ENCODE measurements at places on chromosomes 12 and 14.

DNA sequence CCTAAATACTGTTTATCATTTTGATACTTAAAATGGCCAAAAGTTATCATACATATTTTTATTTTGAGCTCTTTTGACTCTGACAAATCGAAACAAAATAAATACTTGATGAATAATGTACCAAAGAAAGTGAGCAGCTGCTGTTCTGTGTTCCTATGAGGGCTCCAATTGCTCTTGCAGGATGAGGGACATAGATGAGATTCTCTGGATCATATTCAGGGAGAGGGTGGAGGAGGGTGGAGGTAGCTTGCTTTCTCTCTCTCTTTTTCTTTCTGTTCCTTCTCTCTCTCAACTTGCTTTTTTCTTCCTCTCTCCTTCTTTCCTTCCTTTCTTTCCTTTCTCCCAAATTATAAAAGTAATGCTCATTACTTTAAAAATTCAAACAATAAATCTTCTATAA, 8.9 kb upstream of the MYH7 start:
- DNase-seq: no peak

- DNase-seq: no peak
Measured at GRCh38 chr12:132881818-132882217, 5.6 kb downstream of the CHFR start.

DNA sequence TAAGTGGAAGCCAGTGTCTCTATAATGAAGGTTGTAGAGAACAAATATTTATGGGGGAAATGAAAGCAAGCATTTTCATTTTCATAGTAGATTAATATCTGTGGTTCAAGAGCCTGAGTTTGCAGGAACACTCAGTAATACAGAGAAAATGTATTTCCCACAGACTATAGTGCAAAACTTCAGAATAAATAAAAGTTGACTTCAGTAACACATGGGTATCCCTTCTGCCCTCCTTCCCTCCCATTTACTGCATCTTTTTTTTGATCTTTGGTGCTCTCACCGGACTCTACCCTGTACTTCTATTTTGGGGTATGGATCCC, 75.3 kb upstream of the AMN1 start:
- DNase-seq: no peak

GRCh38 chr12:39467432-39467870, 24.5 kb upstream of the KIF21A start:
- no peak for DNase-seq

- no peak for DNase-seq
Measured at GRCh38 chr12:121774968-121775474, 18.5 kb downstream of the RHOF start.

All from effector CD4-positive, alpha-beta T cell (primary cell).